Stimulated activated CD8-positive, alpha-beta memory T cell treated with anti-CD3 and anti-CD28 coated beads, Interleukin-4, amount 100 ng/mL, for 24 hours (primary cell): ENCODE measurements at places on chromosomes 3 and 15.

DNA sequence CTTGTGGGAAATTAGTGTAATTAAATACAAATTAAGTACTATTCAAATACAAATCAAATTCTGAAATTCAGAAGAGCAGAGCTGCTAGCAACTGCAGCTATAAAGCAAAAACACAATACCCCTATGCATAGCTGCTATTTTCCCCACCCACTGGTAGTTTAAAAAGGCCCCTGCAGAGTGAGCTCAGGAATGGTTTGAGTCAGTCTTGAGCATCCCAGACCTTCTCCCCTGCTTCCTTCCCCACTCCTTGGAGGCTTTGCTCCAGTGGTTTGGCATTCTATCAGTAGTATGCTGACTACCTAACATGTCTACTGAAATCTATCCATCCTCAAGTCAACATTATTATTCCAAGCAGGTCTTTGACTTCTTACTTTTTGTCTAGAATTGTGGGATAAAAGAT is 53.0 kb downstream of the EFHB start:
- DNase-seq, result no peak

GRCh38 chr3:16511681-16512434 is 1.6 kb downstream of the RFTN1 start:
- peak; percentile 57 for DNase-seq

DNA sequence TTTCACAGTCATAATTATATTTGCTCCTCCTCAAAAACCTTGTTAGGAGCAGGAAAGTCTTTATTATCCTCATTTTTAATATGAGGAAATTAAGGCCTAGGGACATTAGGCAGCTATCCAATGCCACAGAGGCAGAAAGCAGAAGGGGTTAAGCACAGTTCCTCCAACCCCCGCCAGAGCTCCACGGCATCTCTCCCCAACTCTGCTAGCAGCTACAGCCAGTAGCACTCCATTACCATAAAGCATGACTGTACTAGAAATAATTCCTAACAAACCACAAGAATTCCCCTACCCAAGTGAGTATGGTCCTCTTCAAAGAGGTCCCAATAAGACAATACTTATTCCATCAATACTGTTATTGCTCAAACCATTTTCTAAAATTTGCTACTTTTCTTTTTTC is 9.8 kb downstream of the HEG1 start:
- DNase-seq, result no peak

GRCh38 chr3:57983734-57984518 is 24.3 kb upstream of the FLNB start:
- DNase-seq, result peak; percentile 16
